BE2C (cell line): ENCODE measurements at places on chromosomes 1 and 21.

- DNase-seq: no peak
Measured at GRCh38 chr1:31027693-31028526, 37.6 kb downstream of the PUM1 start.

GRCh38 chr1:67332653-67333529 lies 25.2 kb downstream of the IL12RB2 start:
- no peak for DNase-seq

DNA sequence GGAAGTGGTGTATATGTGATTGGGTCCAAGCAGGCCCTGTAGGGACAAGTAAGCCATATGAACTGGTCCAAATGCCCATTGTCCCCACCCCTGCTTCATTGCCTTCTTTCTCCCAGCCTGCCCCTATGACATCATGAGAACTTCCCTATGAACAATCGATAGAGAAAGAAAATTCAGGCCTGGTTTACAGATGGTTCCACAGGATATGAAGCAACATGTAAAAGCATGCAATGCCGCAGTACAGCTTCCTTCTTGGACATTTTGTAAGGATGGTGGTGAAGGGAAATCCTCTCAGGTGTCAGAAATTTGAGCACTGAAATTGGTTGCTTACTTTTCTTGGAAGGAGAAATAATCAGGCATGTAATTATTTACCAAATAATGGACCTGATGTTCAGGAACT lies 581.7 kb downstream of the MRPL39 start:
- no peak for DNase-seq

- DNase-seq: peak; percentile 54
Measured at GRCh38 chr1:153465811-153466636, 5.6 kb upstream of the S100A7 start.

DNA sequence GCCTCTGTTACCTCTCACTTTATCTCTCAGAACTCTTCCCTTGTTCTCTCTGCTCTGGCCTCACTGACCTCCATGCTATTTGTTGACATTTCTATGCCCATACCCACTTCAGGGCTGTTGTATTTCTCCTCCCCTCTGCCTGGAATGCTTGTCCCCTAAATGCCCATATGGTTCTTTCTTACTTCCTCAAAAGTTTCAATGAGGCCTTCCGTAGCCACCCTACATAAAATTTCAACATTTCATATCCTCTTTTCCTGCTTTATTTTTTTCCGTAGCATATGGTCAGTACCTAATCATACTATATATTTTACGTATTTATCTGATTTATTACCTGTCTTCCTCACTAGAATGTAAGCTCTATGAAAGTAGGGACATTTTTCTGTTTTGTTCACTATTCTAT lies 47.1 kb upstream of the ZYG11A start:
- DNase-seq: no peak

- DNase-seq: no peak
Measured at GRCh38 chr1:20720631-20721091, 2.9 kb upstream of the KIF17 start.

DNA sequence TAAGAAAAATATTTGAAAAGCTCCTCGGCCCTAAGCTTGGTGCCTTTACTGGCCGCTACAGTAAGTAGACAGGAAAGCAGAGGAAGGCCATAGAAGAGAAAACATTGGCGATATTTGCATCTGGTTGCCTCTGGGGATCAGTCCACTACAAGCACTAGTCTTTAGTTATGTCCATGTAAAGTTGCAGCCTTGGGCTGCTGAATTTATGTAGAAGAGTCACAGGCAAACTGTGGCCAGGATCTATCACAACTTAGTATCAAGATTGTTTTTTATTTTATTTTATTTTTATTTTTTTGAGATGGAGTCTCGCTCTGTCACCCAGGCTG lies 228.7 kb upstream of the CAMK1G start:
- no peak for DNase-seq

DNA sequence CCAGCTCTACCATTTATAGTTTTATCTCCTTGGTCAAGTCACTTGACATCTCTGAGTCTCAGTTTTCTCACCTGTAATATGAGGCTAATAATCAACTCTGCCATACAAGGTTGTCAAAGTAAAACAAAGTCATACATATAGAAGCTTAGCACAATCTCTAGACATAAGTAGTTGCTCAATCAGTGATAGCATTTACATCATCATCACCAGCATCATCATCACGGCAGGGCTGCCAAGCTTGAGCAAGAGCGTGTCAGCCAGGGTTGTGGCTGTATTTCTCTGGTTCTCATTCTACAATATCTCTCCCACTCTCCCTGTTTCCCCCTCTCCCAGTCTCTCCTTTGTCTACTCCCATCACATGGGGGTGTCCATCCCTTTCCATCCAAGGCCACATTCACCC lies 41.7 kb upstream of the COA6 start:
- no peak for DNase-seq

- DNase-seq: peak; percentile 49
Measured at GRCh38 chr21:45248893-45249381, 38.8 kb downstream of the POFUT2 start.

- peak; percentile 80 for DNase-seq
Measured at GRCh38 chr1:244050835-244051444, at the start of gene ZBTB18. Gene ZBTB18 (plus strand): TSS chr1:244051283. CDS start chr1:244051432, 149 bp downstream.

- DNase-seq: no peak
Measured at GRCh38 chr1:231929311-231929710, 302.7 kb downstream of the DISC1 start.

GRCh38 chr1:111351700-111352099 lies 61.0 kb downstream of the CHIA start:
- DNase-seq: no peak

DNA sequence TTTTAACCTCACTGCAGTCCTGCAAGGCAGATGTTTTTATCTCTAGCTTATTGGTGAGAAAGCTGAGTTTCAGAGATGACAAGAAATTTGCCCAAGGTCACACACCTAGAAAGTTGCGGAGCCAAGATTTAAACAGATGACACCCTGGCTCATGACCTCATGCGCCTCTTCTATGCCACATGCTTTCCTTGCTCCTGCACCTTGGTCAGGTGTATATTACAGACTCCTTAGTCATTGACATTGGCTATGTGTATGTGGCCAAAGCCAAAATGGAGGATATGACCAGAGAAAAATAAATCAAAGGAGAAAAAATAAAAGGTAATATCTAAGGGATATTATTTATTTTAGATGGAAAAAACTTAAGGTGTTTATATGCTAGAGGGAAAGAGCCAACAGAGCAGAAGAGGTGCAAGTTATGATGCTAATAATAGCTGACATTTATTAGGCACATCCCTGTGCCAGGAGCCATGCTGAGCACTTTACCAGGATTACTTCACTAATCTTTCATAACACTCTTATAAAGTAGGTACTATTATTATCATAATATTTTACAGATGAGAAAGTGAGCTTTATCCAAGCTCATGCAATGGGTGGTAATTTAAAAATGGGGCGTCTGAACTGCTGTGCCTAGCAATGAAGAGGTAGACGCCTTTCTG lies 13.8 kb upstream of the MYOC start:
- DNase-seq: no peak

DNA sequence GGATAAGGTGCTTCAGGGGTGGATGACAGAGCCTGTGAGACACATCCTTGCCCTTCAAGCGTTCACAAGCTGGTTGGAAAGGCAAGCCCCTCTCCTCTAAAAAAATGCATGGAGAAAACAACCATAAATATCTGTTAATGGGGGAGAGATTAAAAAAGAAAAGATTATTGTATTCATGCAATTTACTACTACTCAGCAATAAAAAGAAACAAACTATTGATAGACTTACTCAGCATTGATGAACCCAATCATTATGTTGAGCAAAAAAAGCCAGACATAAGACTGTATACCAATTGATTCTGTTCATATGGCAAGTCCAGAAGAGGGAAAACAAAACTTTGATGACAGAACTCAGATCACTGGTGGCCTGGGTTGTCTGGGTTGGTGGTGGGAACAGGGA lies 138.7 kb upstream of the IRF2BP2 start:
- no peak for DNase-seq

DNA sequence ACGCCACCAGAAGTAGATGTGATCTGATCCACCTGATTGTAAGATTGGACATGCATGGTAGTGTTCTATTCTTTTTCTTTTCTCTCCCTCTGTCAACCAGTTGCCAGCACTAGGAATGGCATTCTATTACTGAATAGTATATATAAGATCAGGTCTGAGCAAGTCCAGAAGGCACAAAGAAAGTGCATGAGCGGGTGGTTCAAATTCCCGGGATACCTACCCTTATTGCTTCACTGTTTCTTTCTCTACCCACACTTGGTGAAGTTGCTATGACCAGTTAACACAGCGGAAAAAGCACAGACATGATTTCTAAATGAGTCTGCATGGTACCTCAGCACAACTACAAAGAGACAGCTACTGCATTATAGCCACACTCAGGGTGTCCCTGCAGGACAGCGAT lies 64.0 kb downstream of the SLC9A1 start:
- no peak for DNase-seq

- DNase-seq: no peak
Measured at GRCh38 chr1:174958396-174958795, 41.4 kb upstream of the CACYBP start.

DNA sequence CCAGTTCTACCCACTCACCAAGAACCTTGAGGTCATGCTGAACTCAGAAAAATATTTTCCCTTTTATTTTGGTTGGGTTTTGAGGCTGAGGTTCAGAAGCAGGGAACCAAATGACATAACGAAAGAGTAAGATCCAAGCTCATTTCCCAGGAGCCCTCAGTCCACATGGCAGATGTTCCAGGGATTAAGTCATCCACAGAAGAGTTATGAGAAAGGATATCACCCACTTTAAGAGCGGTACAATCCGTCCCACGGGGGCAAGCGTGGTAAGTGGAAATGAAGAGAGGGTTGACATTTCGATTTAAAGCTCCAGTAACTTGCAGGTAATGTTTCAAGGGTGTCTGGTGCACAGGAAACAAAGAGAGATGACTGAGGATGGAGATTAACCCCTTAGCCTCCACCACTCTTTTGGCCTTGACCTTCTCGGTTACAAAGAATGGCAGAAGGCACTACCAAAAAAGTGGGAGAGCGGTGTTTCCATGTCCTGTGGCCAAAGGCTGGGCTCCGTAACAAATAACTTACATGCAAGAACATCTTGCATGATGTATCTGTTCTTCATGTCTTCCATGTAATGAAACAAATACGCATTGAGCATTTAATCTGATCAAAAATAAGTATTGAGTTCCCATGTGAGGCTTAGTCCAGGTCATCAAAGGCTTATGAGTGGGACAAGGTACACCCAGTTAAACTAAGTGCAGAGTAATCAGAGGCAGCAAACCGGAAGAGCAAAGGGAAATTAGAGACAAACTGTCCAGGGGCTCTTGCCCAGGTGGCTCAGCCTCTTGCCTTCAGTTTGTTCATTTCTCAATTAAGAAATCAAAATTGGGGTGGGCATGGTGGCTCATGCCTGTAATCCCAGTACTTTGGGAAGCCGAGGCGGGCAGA lies 241.4 kb downstream of the TOMM20 start:
- DNase-seq: no peak

GRCh38 chr1:110216844-110217444 lies 6.8 kb downstream of the KCNC4 start:
- no peak for DNase-seq

DNA sequence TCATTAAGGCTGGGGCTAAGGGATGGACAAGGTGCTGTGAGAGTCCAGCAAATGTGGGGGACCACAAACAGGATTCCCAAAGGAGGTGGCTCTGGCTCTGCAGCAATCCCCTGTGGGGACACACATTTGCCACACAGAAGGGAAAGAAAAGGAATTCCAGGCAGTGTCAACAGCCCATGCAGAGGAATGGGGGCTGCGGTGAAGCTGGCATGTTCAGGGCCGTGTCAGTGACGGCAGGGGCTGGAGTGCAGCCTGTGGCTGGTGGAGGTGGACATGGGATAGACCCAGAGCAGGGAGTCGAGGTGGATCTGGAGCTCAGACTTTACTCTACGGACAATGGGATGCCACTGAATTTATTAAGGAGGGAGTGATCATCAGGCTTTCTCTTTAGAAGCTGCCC lies 183.2 kb downstream of the TRABD2B start:
- DNase-seq: no peak

- no peak for DNase-seq
Measured at GRCh38 chr1:221839321-221839720, 97.4 kb upstream of the DUSP10 start.

- DNase-seq: no peak
Measured at GRCh38 chr21:42198929-42199867, 19.7 kb upstream of the ABCG1 start.

DNA sequence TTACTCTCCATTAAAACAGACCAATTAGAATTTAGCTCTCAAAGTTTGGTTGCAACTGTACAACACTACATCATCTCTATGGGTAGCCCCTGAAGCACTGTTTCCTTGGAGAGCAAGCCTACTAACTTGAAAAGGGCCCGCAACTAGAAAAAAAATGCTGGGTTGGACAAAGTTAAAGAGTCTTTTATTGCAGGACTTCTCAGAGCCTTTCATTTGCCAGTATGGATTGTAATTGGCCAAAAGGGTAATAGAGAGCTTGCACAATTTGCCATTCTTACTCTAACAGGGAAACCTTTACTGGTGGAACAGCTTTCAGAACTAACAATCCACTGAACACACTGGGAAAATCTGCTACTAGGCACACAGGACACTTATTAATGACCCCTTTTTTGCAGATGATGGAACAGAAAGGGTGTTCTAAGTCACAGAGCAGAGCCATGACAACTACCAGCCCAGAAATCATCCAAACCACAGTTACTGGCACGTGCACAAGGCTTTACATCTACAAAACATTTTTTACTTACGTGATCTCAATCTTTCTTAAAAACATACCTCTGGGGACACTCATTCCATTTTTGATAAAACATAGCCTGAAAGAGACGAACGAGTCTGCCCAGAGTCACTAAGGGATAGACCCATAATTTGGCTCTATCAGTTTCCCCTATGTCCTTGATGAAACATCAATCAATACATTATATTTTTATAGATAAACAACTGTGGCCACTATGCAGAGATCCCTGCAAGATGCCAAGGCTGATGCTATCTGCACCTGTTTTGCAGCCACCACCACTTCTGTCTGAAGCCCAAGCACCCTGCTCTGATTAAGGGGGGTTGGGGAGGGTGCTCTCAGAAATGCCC lies 176.3 kb upstream of the EDN2 start:
- no peak for DNase-seq

DNA sequence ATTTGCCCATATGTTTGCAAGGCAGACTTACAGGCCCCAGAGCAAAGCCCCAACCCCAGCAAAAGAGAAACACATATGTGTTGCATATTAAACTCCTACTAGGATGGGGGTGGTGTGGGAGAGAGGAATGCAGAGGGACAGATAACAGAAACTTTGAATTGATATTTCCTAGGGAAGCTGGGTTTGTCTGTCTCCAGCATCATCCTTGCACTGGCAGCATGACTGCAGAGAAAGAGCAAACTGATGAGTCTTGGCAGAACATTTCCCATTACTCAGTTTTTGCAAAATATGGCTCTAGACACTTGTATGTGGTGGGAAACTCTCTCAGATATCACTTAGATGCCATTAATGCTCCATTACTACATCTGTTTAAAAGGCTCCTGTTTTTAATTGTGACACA lies 43.8 kb upstream of the MARK1 start:
- DNase-seq: no peak

- DNase-seq: no peak
Measured at GRCh38 chr1:203615061-203615581, 11.5 kb upstream of the ATP2B4 start.

DNA sequence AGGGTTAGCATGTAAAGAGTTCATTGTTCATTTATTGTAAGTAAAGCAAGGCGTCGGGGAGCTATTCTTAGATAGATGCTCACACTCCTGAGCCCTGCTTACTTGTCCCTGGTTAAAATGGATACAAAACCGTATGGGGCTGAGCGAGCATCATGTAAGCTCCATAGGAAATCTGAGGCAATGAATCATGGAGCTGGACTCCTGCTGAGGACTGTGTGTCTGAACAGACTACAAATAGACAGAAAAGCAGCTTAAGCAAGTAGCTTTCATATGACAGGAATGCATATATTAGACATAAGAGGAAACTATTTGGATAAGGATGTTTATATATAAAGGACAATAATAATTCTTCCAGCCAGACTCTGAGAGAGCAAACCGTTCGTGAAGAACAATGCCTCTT lies 604.9 kb upstream of the PTBP2 start:
- no peak for DNase-seq
